Stimulated activated CD4-positive, alpha-beta T cell treated with anti-CD3 and anti-CD28 coated beads, Interleukin-15, amount 100 ng/mL, for 48 hours (primary cell): ENCODE measurements at places on chromosomes 6 and 20.

- DNase-seq: no peak
These were observed 118.0 kb downstream of the OPRM1 start for GRCh38 chr6:154157082-154157481.

GRCh38 chr6:68235326-68235784, 399.7 kb upstream of the ADGRB3 start:
- no peak for DNase-seq

GRCh38 chr6:36414481-36414880, 27.0 kb upstream of the ETV7 start:
- DNase-seq: no peak

DNA sequence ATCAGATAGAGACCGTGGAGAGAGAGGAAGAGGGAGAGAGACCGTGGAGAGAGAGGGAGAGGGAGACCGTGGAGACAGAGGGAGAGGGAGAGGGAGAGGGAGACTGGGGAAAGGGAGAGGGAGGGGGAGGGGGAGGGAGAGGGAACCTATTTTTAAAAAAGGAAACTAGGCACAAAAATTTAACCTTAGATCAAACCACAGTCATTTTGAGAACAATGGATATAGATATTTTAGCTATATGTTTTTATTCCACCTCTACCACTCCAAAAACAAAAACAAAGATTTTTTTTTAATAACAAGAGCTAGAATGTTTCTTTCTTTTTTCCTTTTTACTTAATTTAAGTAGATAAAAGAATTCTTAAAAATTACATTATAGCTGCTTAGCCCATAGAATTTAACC, 65.1 kb upstream of the SCGN start:
- no peak for DNase-seq

- DNase-seq: no peak
These were observed 650 bp downstream of the DCBLD1 start for GRCh38 chr6:117483004-117483644.

GRCh38 chr6:136945711-136946121, 23.6 kb downstream of the SLC35D3 start:
- no peak for DNase-seq

- DNase-seq: no peak
These were observed 142.1 kb upstream of the PDE10A start for GRCh38 chr6:165805067-165805555.

DNA sequence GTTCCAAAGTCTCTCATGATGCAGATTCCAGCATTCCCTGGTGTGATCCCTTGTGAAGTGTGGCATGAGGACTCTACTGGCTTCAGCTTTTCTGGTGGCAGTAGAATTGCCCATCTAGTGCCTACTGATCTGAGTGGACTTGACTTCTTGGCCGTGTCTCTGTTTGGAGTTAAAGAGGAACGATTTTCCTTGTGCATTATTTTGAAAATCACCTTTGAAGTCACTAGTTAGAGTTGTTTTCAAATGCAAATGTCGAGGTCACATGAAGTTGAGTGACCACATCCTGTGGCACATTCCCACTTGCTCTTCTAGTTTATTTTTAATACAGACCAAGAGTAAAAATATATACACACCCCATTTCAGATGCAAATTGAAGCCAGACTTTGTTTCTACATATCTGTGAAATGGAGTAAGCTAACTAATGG, 270.7 kb upstream of the TAB2 start:
- DNase-seq: no peak

DNA sequence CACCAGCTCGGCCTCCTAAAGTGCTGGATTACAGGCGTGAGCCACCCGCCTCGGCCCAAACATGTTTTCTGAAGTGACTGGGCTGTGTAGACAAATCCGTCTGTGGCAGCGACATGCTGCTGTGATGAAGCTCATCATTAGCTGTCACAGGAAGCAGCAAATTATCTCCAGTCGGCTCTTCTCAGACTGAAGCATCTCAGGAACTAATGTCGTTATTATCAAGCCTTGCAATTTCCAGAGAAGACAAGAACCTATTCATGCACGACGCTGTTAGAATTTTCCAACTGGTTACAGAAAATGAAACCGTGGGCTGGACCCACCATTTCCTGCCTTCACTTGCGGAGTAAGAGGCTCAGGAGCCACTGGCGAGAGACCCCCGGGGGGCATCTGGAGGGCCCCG, 17.1 kb upstream of the NTSR1 start:
- no peak for DNase-seq

- DNase-seq: no peak
These were observed 114.3 kb upstream of the DST start for GRCh38 chr6:56756791-56757587.

- DNase-seq: no peak
These were observed 122.4 kb downstream of the RIN2 start for GRCh38 chr20:19880256-19881079.

GRCh38 chr20:18879262-18879661, 65.7 kb downstream of the SCP2D1 start:
- DNase-seq: no peak

DNA sequence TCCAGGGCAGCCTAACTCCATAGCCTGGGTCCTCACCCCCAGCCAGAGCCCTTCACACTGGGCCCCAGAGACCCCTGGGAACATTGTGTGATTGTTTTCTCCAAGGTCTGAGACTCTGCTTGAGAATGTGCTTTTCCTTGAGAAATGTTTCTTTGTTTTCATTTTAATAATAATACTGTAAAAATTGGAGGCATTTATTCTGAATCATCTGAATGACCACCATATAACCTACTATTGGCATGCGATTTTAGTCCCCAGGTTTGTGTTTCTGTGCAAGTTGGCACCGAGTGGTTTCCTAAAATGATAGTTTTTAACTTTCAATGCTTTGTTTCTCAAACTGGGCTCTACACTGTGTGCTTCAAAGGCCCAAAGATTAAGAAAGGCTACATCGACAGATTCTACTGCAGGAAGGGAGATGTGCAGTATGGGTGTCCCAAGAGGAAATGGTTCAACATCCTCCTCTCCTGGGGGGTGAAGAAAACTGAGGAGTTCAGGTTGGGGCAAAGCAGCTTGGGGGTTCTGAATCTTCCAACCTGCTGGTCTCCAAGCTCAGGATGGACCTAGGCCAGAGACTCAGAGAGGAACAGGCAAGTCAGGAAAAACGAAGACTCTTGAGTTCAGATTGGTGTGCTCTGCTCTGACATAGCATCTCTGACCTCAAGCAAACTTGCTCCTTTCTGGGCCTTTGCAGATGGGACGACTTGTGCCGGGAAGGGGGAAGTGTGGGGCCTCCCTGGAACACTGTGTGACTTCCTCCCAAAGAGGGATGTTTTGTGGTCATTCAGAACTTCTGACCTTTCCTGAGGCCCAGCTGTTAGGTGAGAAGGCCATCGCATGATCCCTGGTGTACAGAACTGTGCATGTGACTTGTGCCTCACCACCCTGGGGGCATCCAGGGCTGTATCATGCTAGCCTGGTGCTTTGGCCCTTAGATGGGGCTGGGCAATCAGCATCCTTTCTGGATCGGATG, 31.0 kb downstream of the DAAM2 start:
- no peak for DNase-seq

GRCh38 chr20:15616626-15617025, 956.6 kb downstream of the KIF16B start:
- no peak for DNase-seq

DNA sequence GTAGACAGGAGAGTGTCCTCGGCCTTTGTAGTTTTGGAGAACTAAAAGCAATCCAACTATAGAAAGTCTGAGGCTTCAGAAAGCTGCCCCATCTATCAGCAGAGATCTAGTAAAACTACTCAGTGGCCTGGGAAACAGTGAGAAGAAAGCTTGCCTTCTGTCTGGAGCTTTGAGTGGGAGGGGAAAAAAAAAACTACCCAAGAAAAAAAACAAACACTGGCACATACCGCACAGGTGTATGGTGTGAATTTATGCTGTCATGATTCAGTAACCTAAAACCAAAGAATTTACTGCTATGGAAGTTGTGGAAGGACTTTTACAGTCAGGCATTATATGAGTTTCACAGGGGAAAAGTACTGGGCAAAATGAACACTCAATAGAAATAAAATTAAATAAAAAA, 280.5 kb downstream of the ADGRB3 start:
- no peak for DNase-seq

DNA sequence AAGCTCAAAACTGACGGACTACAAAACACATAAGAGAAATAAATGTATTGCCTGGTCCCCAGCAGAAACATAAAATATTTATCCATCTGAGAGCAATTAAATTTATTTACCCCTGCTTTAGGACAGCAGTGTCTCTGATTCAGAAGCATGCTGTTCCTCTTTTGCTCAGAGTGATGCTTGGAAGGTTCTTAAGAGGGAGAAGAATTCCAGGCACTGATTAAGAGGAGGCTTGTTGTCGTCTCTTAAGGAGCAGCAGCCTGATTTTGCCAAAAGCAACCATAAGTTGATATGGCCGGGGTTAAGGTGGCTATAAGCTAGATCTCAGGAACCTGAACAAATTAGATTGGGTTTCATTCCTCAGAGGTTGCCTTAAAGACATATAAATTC, 25.8 kb downstream of the CAP2 start:
- DNase-seq: no peak

GRCh38 chr6:155036907-155037306, 41.8 kb downstream of the TIAM2 start:
- no peak for DNase-seq

DNA sequence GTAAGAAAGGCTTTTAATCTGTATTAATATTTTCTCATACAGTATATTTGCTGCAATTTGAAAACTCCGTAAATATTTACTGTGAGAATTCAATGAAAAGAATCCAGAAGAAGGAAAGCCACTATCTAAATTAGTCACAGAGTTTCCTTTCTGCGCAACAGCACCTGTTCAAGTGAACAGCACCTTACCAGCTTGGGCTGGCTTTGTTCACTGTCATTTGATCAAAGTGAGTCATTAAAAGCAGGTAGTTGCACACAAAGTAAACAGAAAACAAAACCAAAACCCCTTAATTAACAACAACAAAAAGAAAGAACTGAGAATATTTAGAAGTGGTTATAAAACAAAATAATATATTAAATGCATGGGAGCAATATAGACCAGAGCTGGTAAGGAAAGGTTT, 12.8 kb downstream of the SMLR1 start:
- DNase-seq: no peak

DNA sequence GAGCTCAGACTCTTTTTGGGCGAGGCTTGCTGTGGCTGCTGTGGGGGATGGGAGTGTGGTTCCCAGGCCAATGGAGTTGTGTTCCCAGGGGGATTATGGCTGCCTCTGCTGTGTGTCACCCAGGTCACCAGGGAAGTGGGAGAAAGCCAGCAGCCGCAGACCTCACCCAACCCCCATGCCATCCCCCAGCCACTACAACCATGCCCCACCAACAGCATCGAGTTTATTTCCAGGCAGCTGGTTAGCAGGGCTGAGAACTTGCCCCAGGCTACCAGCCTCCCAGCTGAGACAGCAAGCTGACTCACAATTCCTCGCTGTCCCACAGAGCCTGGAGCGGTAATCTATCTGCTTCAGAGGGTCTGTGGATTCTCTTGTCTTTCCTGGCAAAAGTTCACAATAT, 331.7 kb downstream of the FRK start:
- no peak for DNase-seq

- no peak for DNase-seq
These were observed 11.9 kb downstream of the ERMARD start for GRCh38 chr6:169763308-169763707.

DNA sequence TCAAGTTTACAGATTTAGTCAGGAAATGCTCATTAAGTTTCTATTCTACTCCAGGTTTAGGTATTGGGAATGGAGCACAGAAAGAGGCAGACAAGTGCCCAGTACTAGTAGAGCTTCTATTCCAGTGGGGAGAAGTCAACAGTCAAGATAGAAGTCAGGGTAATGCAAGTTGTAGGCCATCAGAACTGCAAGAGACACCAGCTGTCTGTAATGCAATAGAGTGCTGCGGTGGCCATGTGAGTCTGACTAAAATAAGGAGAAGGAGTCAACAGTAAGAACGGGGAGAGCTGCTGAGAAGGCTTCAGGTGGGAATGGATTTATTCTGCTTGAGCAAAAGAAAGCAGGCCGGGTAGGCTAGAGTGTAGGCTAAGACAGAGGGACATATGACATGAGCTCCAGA, 515.0 kb downstream of the QKI start:
- no peak for DNase-seq

DNA sequence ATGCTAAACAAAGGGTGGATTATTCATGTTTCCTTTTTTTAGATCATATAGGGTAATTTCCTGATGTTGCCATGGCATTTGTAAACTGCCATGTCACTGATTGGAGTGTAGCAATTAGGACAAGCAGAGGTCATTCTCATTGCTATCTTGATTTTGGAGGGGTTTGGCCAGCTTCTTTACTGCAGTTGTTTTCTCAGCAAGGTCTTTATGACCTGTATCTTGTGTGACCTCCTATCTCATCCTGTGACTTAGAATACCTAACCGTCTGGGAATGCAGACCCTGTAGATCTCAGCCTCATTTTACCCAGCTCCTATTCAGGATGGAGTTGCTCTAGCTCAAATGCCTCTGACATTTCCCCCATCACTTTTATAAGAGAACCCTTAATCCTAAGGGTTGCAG, 53.6 kb downstream of the CDS2 start:
- DNase-seq: no peak

DNA sequence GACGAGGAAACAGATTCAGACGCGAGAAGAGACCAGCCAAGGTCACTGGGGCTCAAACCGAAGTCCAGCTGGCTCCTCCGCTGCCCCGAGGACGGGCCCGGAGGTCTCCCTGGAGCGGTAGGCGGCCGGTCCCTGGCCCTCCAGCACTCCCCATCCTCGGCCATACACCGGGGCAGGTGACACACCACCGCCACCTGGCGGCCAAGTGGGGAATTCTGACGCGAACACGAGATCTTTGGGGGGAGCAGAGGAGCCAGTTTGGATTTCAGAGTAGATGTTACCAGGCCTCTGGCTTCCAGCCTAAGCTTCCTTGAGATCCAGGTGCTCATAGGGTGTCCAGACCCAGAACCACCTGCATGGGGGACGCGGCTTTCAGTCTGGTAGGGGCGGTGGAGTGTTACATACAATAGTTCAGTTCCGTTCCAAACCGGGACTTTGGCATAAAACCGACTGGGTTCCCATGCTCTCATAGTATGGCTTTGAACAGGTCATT, 16.1 kb downstream of the BPIFB1 start:
- peak; percentile 68 for DNase-seq

DNA sequence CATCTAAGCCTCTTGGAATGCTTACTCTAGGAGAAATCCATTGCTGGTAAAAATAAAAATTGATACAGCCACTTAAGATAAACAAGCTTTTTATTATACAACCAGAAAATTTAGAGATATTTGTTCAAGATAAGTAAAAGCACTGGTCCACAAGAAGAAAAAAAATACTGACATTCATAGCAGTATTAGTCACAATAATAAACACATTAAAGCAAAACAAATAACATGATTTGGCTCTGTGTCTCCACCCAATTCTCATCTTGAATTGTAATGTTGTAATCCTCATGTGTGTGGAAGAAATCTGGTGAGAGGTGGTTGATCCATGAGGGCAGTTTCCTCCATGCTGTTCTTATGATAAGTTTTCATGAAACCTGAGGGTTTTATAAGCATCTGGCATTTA, 1093.5 kb upstream of the ADGRB3 start:
- DNase-seq: no peak

DNA sequence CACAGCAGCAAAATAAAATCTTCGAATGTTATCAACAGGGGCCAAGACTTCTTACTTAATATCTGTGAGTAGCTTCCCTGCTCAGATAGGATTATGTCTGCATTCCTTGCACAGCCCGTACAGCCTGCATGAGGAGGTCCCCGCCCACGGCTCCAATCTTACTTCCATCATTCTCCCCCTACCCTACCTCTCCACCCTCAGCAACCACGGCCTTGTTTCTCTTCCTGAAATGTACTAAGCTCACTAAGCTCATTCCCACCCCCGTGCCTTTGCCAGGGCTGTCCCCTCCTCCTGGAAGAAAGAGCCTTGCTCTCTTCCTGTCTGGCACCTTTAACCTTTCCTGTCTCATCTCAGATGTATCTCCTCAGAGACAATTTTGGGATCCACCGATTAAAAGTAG, 120.4 kb downstream of the BCAS1 start:
- DNase-seq: no peak
